ENCODE measurements at places on chromosomes 5 and 9.

DNA sequence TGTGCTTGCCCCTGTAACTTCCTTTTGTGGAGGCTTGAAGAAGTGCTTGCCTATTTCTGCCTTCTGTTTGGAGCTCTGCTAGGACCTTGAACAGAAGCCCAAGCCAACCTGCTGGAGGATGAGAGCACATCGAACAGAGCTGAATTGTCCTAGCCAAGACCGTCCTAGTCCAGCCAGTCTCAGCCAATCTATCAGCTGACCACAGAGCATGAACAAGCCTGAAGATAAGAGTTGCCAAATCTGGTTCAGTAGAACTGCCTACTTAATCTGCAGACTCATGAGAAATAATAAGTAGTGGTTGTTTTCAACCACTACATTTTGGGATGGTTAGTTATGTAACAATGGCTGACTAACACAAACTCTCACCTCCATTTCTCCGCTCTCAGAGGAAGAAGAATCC is 4.4 kb upstream of the SNX2 start:
- no peak for DNase-seq

GRCh38 chr9:3447788-3448187 is 78.0 kb downstream of the RFX3 start:
- DNase-seq = no peak

GRCh38 chr9:38744484-38744883 is 24.6 kb upstream of the FAM240B start:
- no peak for DNase-seq

GRCh38 chr9:89022001-89022759 is 30.9 kb downstream of the S1PR3 start:
- DNase-seq = no peak

DNA sequence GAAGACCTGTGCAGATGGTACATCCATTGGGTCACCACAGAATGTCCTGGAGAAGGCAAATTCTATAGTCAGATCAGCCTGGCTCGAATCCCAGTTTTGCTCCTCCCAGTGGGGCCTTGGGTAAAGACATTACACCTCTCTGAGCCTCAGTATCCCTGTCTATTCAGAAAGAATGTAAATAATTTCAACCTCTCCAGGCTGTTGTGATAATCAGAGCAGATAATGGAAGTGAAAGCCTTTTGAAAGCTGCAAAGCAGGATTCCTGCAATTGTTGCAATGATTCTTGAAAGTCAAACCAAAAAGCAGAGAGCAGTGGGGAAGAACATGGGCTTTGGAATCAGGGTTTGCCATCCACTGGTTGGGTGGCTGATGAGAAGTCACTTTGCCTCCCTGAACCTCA is 63.2 kb downstream of the LHX2 start:
- no peak for DNase-seq

DNA sequence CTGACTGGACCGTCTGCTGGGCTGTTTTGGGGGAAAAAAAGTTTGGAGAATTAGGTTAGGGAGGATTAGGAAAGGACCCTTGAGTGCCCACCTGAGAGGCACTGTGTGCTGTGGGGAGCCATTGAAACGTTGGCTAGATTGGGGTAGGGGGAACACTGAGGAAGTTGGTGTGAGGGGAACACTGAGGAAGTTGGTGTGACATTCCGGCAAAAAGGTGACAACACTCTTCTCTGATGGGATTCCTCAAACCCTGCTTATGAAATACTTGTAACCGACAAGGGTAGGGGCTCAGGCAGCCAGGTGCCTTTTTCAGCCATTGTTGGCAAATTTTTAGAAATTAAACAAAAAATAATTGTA is 1.0 kb downstream of the CYSTM1 start:
- DNase-seq = no peak

- no peak for DNase-seq
These were observed 23.9 kb upstream of the FANCC start for GRCh38 chr9:95341293-95341962.

GRCh38 chr9:117887941-117888340 is 183.7 kb downstream of the TLR4 start:
- DNase-seq = no peak

- no peak for DNase-seq
These were observed 103.0 kb downstream of the NPR3 start for GRCh38 chr5:32814141-32814540.

DNA sequence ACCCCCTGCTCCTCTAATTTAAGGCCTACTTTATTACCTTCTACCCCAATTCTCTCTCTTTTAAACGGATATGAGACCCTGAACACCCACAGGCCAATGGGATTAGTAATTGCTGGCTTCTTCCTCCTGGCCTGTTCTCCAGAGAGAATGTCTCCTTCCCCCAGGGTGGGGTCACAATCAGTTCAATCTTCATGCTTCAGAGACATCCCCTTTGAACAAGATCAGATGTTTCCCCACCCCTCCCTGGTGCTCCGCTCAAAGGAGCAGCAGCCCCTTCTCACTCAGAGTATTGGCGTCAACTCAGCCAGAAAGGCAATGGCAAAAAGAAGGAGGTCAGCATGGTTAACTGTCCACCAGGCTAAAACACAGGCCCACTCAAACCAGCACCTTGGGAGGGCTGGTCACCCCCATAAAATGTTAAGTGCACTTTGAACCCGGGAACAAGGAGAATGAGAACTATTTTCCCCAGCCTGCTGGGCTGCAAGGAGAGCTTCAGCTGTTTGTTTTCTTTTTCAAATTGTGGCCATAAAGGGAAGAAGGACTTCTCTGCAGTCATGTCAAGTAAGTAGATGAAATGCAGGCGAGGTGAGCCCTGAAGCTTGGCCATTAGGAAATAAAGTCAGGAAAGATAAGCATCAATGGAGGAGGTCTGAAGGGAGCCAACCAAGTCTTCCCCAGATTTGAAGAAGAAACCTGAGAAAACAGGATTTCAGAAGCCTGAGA is 20.1 kb downstream of the LHFPL2 start:
- no peak for DNase-seq

- DNase-seq = no peak
These were observed 9.0 kb downstream of the RGS14 start for GRCh38 chr5:177366528-177367322.

DNA sequence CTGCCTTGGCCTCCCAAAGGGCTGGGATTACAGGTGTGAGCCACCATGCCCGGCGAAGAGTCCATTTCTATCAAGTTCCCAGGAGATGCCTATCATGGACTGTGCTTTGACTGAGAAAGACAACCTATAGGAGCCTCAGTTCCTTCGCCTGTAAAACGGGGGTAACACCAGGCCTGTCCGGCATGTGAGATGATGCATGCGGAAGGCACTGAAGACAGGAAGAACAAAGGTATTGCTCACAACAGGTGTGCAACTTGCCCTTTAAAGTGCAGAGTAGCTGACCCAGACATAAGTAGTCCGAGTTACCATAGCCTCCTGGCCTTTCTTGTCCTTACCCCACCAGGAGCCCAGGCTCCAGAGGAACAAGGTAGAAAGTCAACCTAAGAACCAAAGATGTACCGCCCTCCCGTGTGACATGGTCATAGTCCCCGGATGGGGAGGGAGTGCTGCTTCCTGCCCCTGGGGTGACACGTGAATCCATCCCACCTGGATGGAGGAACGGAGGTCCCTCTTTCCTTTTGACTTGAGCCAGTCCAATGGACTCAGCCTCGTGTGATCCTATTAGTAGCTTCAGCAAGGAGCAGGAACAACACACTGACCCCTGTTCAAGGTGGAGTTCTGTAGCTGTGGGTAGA is 60.3 kb downstream of the HSPA4 start:
- no peak for DNase-seq

- DNase-seq = peak; percentile 51
These were observed 206.4 kb downstream of the C9orf50 start for GRCh38 chr9:129414377-129414992.

- no peak for DNase-seq
These were observed 17.7 kb downstream of the ARHGEF37 start for GRCh38 chr5:149598966-149599365.

DNA sequence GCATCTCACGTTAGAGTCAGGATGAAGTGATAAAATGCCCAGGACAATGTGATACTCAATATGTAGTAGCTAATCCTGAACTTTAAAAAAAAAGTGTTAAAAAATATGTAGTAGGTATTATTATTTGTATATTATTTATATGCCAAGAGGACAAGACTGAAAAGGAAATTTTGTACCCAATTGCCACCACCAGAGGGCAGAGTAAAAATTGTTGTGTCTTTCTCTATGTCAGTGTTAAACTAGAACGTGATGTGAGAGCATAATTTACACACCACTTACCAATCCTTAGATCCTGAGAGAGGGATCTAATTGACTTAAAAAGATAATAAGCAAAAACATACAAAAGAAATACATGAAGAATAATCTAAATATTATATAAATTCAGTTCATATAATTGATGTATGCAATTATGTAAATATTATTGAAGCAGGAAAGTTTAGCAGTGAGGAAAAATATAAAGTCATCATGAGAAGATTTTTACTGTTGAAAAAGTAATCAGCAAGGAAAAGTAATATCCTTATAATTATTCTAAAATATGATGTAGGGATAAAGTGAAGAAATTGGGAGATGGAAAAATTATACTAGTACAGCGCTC is 288.9 kb downstream of the RAB3C start:
- DNase-seq = no peak

- DNase-seq = no peak
These were observed 66.4 kb downstream of the SETX start for GRCh38 chr9:132288361-132288760.

DNA sequence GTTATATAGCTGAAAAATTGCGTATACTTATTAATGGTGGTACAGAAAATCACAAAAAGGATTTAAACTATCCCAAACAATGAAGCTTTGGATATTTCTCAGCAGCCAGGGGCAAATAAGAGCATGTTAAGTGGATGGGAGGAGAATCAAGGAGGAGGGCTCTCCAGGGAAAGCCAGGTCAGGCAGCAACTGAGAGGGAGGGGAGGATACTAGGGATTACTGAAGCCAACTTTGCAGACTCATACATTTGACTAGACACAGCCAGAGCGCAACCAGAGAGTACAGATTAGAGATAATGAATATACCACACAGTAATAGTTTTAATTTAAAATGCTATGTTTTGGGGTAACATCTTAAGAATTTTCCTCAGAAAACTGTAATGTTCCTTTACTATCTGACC is 360.2 kb downstream of the HCN1 start:
- DNase-seq = no peak

GRCh38 chr5:181205761-181206649 is 1.0 kb upstream of the TRIM7 start:
- DNase-seq = no peak

- DNase-seq = no peak
These were observed 60.8 kb upstream of the KLF9 start for GRCh38 chr9:70475211-70475610.

DNA sequence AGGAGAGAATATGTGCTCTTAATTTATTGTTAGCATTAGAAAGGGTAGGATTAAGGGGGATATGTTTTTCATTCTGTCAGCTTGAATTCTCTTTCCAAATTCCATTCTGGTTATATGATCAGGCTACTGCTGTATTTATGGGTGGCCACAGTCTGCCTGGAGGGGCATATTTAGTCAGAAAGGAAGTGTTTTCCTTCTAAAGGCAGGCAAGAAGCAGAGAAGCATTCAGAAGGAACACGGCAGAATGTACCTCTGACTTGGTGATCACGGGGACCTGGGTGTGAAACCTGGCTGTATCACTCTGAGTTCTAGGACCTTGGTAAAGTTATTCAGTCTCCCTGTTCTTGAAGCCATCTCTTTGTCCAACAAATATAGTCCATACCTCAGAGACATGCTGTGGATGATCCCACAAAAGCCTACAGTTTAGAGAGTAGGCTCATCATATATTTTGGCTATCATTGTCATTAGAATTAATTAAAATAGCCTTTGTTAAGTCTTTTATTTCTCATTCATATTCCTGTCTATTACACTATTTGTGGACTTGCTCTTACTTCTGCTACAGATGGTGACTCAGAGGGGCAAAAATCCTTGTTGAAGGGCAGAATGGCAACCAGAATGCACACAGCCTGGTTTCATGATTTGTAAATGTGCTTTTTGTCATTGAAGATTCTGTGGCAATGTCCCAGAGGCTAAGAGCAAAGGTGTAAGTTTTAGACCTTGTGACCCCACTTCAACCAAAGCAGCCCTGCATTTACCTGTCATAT is 2.7 kb downstream of the TNC start:
- DNase-seq = no peak

- DNase-seq = no peak
These were observed 147.4 kb downstream of the ACTBL2 start for GRCh38 chr5:57335092-57335660.

- no peak for DNase-seq
These were observed 1.0 kb downstream of the FREM1 start for GRCh38 chr9:14909181-14909580.

- DNase-seq = no peak
These were observed 27.5 kb downstream of the SEC61B start for GRCh38 chr9:99249619-99250018.

- no peak for DNase-seq
These were observed 30.9 kb downstream of the GRAMD2B start for GRCh38 chr5:126454081-126454480.

GRCh38 chr5:142852416-142853198 is 82.4 kb downstream of the ARHGAP26 start:
- no peak for DNase-seq

GRCh38 chr9:80775530-80775929 is 913.8 kb downstream of the TLE1 start:
- DNase-seq = no peak

DNA sequence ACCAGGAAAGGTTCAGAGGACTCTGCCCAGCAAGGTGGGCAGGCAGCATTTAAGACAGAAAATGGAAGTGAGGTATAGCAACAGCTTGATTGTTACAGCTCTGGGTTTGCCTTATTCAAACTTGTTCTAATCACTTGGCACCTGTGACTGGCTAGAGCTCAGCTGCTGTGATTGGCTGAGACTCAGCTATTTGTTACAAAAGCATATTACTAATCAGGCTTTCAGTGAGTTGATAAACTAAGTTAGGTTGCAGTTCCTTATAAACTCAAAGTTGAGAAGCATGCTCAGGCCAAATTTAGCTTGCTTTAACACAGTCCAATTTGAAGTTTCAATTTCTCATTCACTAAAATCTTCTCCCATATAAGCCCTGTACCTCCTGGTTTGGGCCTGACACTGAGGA is 56.3 kb downstream of the GDA start:
- no peak for DNase-seq

- DNase-seq = no peak
These were observed 8.9 kb downstream of the B4GALT1 start for GRCh38 chr9:33157960-33158842.

GRCh38 chr9:19404283-19405075 is 4.3 kb upstream of the ACER2 start:
- DNase-seq = no peak

GRCh38 chr5:115069087-115069968 is 100.4 kb downstream of the TRIM36 start:
- DNase-seq = no peak

DNA sequence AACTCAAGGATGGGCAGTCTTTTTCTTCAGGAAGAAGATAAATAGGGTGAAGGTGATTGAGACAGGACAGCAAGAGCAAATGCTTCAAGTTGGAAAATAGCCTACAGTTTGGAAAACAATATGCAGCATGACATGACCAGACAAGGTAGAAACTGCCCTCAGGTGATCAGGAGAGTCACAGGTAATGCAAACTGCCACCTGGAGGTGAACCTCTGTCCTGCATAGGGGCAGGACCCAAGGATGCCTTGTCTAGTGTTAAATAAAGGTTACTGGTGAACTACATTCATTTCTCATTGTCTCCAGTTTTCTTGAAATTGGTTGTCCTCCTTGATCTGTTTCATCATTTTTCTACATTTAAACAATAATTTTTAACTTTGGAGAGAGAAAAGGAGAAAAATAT is 232.1 kb downstream of the SEMA5A start:
- DNase-seq = no peak
